ENCODE measurements at places on chromosomes 16 and 17.

DNA sequence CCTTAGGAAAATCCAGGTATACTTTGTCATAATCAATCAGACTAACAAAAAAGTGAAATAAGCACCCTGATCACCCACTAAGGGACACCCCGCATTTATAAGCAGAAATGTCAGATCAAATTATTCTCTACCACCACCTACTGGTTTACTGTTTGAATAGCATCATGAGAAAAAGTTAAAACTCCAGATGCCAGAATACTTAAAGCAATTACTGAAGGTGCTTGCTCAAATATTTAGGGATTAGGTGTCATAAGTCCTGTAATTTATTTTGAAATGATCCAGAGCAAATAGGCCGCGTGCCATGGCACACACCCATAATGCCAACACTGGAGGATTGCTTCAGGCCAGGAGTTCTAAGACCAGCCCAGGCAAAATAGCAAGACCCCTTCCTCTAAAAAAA lies 2.3 kb downstream of the TOP2A start:
- peak; percentile 24 for DNase-seq

DNA sequence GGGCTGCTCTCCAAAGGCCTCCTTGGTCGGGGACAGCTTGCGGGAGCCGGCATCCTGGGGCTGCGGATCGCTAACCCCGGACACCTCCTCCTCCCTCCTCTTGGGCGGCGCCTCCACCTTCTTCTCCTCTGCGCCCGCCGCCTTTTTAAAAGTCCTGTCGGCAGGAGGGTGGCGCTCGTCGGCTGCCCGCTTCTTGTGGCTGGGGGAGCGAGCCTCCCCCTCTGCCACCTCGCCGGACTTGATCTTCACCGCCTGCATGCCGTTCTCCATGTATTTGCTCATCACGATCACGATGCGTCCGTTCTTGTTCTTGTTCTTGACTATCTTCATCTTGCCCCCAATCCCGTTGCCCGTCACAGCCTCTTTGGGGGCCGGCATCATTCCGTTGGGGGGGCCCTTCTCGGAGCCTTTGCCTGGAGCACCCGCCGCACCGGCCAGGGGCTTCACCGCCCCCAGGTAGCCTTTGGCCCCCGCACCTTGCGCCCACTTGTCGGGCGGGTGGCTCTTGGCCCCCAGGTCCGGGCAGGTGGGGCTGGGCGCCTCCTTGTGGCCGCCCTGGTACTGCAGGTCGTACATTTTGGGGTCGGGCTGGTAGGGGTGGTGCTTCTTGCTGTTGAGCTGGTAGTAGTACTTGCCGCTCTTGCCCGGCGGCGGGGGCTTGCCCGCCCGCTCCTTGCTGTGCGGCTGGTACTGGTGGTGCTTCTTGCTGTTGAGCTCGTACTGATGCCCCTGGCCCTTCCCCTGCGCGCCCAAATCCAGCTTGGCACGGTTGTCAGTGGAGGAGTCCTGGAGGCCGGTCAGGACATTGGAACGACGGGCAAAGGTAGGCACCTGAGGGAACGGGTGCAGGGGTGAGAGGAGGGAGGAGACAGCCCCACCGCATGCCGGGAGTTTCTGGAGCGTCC lies 4.4 kb downstream of the CBX4 start:
- DNase-seq: no peak

GRCh38 chr17:33484559-33484958 lies 191.5 kb upstream of the ASIC2 start:
- DNase-seq: no peak

DNA sequence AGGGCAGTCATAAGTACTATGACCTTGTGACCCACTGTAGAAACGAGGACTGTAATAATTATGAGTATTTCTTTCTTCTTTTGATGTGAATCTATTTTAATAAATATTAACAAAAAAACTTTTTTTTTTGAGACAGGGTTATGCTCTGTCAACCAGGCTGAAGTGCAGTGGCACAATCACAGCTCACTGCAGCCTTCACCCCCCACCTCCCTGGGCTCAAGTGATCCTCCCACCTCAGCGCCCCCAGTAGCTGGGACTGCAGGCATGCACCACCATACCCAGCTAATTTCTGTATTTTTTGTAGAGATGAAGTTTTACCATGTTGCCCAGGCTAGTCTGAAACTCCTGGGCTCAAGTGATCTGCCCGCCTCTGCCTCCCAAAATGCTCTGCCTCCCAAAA lies 32.6 kb downstream of the SCPEP1 start:
- DNase-seq: no peak

DNA sequence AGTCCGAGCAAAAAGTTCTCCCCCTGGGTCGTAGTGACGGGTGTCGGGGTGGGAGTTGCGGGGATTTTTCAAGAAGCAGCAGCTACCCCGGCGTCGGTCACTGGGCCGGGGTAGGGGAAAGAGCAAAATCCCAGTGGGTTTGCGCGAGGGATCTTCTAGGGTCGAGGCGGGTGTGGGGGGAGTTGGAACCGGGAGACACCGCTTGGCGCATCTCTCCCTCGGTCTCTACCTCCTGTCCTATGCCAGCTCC lies 2.3 kb upstream of the UBTF start:
- no peak for DNase-seq

GRCh38 chr17:81034168-81034777 lies 678 bp upstream of the BAIAP2 start:
- no peak for DNase-seq

DNA sequence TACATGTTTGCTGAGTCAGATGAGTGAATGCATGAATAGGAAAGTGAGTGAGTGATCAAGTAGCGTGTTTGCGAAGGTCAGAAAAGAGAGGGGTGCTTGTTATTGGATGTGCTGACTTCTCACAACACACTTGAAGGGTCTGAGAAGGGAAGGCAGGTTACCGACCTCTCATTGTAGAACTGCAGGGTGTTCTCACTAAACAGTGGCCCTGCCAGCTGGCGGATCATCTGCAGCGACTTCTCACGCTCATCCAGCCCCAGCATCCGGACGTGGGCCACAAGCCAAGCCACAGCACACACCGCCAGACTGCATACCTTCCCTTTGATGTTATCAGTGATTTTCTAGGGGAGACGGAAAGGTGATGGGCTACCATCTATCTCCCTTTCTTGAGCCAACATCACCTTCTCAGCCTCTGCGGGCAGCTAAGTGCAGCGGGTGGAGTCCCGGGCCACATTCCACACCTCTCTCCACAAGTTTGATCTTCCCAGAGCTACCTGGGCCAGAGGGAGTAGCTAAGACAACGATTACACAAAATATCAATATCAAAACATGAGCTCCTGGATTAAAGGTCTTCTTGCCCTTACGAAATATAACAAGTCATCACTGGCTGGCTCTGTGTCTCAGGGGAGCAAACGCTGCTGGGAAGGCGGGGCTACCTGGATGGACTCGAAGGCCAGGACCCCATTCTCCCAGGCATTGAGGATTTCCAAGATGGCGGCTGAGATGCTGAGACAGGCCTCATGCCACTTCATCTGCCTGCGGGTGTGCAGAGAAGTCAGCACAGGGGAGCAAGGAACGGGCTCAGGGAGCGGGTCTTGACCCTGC lies 11.0 kb downstream of the CSF3 start:
- DNase-seq: no peak

GRCh38 chr17:40516581-40517285 lies 15.3 kb upstream of the TNS4 start:
- DNase-seq: peak; percentile 96

GRCh38 chr16:85570735-85571562 lies 42.2 kb upstream of the GSE1 start:
- DNase-seq: no peak

GRCh38 chr16:4393240-4393600 lies 21.6 kb downstream of the VASN start:
- DNase-seq: no peak

DNA sequence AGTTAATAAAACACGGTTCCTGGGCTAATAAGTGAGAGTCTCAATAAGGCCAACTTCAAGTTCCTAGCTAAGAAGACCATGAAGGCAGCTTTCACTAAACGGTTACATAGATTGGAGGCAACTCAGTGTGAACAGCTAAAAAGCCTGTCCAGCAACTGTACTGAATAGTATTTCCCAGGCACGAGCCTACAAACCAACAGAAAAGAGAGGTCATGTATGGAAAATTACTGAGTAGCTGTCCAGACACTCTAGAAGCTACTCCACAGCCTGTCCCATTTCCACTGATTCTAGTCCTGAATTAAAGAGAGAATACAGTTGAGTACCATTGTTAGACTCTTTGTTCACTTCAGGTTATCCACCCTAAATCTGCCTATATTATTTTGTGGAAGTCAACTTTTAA lies 36.5 kb upstream of the C17orf78 start:
- no peak for DNase-seq

DNA sequence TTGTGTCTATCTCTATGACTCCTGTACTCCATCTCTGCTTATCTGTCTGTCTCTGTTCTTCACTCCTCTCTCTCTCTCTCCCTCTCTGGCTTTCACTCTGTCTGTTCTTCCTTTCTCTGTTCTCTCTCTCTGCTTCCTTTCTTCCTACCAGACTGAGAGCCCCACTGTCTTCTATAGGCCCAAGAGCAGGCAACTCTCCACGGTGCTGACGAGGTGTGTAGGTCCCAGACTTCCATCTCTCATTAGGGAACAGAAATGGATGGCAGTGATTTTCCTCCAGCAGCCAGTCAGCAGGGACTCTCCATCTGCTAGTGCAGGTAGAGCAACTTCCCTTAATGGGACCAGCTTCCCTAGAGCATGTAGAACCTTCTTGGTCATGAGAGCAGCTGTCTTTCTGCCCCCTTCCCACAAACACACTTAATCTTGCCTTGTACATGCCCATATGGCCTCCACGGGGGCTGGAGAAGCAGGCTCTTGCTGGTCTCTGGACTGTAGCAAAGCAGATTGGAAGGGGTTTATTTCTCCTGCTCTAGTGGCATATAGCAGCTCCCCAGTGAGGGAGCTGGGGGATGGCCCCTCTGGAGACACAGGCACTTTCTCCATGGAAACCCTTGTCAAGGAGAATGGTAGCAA lies 47.8 kb upstream of the NLRP1 start:
- no peak for DNase-seq

- DNase-seq: no peak
Observed at GRCh38 chr16:85657267-85657650, 31.5 kb downstream of the GINS2 start.

DNA sequence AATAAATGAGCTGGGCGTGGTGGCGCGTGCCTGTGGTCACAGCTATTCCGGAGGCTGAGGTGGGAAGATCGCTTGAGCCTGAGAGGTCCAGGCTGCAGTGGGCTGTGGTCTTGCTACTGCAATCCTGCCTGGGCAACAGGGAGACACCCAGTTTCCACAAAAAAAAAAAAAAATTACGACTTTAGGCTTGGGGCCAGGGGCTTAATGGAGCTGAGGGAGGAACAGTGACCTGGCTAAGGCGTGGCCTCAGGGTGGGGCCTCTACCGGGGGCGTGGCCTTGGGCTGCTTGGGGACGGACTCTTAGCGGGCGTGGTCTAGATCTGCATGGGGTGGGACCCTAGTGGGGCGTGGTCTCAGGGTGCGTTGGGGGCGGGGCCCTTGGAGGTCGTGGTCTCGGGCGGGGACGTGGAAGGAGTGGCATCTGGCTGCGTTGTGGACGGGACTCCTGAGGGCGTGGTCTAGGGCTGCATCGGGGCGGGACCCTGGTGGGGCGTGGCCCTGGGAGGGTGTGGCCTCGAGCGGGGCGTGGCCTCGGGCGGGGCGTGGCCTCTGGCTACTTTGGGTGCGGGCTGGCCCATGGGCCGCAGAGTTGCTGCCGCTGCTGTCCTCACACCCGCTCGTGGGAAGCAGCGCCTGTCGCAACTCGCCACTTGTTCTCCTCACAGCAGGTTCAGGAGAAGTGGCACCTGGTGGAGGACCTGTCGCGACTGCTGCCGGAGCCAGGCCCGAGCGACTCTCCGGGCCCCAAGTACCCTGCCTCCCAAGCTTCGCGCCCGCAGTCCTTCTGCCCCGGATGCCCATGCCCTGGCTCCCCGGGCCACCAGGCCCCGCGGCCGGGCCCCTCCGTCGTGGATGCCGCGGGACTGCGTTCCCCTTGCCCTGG lies 5.8 kb upstream of the C17orf99 start:
- peak; percentile 88 for DNase-seq

DNA sequence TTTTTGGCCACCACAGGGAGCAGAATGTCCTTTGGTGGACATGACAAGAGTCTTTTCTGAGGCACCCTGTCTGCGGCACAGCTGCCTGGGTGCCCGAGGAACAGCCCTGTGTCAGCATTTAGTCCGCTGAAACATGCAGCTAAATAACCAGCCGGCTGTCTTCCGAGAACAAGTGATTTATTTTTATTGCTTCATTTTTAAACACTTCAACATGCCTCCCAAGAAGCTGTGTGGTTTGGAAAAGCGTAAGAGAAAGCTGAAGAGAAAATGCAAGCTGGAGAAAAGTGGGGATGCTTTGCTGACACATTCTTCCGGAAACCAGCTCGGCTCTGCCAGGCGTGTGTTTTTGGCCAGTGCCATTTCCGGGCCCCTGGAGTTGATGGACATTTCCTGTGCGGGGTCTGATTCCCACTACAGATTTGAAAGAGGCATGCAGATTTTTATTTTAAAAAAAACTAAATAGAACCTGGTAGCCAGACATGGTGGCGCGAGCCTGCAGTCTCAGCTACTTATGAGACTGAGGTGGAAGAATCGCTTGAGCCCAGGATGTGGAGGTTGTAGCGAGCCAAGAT lies 94.7 kb downstream of the SEC14L1 start:
- DNase-seq: peak; percentile 76

- DNase-seq: no peak
Observed at GRCh38 chr16:29650771-29651170, 12.3 kb upstream of the SPN start.

- DNase-seq: no peak
Observed at GRCh38 chr17:6134721-6135120, 64.5 kb downstream of the WSCD1 start.

GRCh38 chr17:63274146-63274545 lies 172.0 kb downstream of the CYB561 start:
- no peak for DNase-seq

DNA sequence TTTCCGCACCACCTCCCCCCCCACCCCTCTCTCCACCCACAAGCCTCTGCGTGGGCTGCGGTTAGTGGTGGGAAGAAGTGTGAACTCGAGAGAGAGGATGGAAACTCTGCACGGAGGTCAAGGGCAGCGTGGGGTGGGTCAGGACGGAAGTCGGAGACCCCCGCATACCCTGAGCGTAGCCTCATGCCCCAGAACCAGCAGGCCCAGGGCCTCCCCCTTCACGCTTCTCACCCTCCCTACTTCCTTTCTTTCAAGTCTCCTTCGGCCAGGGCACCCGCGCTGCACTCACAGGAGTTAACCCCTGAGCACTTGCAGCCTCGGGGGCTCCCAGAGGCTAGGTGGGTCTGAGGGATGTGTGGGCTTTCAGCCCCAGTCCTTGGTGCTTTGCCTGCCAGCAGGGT lies 9.2 kb downstream of the TBKBP1 start:
- no peak for DNase-seq

- no peak for DNase-seq
Observed at GRCh38 chr17:21291357-21291756, 6.8 kb downstream of the MAP2K3 start.

GRCh38 chr17:39679521-39680192 lies 8.2 kb downstream of the PGAP3 start:
- DNase-seq: no peak

Measured in HT1080 (cell line).